Stimulated activated CD8-positive, alpha-beta memory T cell treated with anti-CD3 and anti-CD28 coated beads, Interleukin-4, amount 100 ng/mL, for 48 hours (primary cell): ENCODE measurements at places on chromosomes 6 and 20.

DNA sequence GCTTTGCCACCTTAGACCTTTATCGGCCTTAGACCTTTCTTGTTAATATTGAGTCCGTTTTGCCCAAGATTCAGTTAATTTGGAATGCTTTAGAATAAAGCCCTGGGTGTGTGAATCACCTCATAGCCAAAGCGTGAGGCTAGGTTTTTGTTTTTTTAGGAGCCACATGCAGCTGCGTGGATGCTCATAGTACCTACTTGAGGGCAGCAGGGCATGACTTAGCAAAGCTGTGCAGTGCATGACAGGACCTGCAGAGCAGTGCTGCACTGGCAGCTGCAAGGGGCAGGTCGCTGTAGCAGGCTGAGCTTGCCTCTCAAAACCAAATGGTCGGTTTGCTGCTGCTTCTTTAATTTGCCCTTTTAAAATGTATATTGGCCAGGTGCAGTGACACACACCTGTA lies 116.1 kb downstream of the JAG1 start:
- DNase-seq, result no peak

GRCh38 chr20:43492101-43492500 lies 15.4 kb upstream of the L3MBTL1 start:
- DNase-seq, result no peak

- no peak for DNase-seq
Measured at GRCh38 chr6:119183457-119183856, 105.0 kb upstream of the FAM184A start.

GRCh38 chr6:30877419-30878262 lies 6.7 kb upstream of the DDR1 start:
- DNase-seq, result peak; percentile 85

DNA sequence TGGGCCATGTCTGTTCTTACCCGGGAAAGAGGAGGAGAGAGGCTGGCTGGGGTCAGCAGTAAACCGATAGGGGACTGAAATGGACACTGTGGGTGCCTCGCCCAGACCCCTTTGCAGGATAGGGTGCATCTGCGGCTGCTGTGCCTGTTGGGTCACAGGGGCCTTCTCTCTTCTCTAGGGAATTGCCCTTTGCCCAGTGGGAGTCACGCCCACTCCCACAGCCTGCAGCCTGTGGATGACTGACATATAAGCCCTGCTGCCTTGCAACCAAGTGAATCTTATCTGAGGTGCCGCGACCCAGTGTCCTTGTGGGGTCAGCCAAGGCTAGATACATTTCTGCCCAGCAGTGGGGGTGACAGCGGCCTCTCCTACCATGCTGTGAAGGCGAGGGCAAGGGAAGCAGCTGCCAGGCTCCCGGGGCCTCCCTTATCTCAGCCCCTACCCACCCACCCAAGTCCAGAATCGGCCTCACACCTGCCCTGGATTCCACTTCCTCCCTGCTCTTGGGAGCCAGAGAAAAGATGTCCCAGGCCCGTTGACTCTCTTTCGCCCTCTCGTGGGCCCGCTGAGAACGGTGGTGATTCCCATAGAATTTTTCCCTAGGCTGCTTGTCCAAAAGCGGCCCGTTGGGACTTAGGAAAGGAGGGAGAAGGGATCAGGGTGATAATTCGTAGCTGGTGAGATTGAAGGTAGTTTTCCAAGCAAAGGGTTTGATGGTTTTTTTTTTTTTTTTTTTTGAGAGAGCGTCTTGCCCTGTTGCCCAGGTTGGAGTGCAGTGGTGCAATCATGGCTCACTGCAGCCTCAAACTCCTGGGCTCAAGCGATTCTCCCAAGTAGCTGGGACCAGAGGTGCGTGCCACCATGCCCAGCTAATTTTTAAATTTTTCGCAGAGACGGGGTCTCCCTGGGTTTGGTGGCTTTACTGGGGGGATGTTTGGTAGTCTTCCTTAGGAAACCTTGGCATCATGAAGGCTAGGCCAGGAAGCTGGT lies 76.4 kb upstream of the RNF24 start:
- peak; percentile 74 for DNase-seq

DNA sequence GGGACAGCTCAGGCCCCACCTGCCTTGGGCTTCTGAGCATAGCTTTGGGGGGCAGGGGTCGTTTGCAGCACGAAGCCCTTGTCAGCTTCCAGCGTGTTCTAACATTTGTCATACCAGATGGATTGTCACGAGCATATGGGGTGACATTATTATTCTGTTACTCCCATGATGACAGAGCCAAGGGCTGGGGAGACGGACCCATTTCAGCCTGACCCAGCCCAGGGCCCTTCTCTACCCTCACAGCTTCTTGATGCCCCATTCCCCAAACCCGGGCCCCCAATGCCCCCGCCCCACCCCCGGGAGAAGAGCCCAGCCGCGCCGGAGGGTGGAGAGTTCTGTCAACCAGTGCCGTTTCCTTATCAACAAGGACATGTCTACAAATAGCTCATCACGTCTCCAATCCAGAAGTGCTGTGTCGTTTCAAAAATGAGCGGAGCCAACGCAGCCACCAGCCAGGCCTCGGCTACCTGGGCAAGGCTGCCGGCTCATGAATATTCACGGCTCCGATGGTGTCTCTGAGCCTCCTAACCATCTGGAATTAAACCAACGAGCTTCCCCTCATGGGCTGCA lies 9.6 kb upstream of the CHRNA4 start:
- no peak for DNase-seq

GRCh38 chr20:31803552-31804291 lies 15.4 kb upstream of the MYLK2 start:
- DNase-seq, result no peak

DNA sequence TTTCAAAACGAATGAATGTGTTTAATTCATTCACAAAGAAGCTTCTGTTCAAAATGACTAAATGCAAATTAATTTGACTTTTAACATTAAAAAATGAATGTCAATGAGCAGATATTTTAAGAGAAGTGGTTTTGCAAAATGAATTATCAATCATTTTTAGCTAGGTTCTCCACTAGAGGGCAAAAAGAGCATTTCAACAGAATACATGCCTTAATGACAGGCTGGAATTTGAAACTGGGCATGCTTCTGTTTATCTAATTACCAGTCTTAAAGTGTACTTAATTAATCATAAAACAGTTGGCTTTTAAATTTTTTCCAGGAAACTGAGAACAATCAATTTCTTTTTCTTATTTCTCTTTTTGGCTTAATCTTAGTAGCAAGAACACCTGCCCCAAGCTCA lies 63.8 kb upstream of the TINAG start:
- DNase-seq, result no peak

DNA sequence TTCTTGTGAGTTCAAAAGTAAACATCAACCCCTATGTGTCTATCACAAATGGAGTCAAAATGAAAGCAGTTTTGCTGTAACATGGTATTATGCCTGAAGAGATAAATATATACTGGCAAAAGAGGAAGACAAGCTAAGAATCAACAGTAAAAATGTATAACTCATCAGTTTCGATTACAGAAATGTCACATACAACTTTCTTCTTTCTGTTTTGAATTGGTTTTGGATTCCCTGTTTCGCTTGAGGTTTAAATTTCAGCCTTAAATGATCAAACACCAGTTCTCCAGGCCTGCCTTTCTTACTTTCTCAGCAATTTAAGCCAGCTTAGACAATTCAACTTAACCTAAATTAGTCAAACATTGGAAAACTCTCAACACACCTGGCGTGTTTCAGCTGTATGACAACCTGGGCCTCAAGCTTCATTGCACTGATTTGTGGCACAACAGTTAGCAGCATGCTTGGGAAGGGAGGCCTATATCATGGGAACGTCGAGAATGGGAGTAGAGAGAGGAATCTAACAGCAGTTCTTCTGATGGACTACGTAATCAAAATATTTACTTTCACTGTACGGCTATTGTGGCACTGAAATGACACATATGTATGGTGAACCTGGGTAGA lies 51.9 kb upstream of the MARCKS start:
- DNase-seq, result no peak

- no peak for DNase-seq
Measured at GRCh38 chr6:143608906-143609305, 68.9 kb upstream of the PHACTR2 start.

- DNase-seq, result no peak
Measured at GRCh38 chr6:107611094-107611810, 121.3 kb downstream of the SOBP start.

DNA sequence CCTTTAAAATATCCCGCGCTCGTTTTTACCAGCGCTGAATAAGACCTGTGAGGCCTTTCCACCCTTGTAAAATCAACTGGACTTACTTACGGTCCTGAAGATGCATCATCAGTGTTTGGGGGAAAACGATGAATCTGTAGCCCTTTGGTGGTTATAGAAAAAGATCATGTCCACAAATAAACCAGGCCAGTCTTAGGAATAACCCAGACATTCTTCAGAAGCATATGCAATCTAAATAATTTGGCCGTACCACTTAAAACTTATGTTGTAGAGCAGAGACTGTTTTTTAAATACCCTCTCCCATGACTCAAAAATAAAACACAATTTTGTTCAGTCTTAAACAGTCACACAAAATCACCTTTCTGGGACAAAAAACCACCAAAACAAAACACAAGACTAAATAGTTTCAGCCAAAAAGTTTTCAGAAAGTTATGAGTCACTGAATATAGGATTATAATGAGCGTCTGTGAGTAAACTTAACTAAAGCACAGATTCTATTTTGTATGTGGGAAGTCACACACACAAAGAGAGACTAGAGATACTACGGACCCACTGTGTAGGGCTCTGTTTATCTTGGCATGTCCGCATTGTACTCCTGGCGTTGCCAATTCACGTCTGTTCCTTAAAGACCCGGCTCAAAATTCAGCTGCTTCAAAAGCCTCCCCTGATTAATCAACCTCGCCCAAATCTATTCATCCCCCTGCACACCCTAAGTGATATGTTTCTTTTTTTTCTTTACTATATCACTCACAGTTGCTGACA lies 26.5 kb upstream of the SMOC2 start:
- no peak for DNase-seq

DNA sequence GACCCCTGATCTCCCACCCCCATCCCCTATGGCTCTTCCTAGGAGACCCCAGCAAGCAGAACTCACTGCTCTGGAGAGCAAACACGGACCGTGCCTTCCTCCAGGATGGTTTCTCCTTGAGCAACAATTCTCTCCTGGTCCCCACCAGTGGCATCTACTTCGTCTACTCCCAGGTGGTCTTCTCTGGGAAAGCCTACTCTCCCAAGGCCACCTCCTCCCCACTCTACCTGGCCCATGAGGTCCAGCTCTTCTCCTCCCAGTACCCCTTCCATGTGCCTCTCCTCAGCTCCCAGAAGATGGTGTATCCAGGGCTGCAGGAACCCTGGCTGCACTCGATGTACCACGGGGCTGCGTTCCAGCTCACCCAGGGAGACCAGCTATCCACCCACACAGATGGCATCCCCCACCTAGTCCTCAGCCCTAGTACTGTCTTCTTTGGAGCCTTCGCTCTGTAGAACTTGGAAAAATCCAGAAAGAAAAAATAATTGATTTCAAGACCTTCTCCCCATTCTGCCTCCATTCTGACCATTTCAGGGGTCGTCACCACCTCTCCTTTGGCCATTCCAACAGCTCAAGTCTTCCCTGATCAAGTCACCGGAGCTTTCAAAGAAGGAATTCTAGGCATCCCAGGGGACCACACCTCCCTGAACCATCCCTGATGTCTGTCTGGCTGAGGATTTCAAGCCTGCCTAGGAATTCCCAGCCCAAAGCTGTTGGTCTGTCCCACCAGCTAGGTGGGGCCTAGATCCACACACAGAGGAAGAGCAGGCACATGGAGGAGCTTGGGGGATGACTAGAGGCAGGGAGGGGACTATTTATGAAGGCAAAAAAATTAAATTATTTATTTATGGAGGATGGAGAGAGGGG lies 1.4 kb downstream of the LTA start:
- DNase-seq, result peak; percentile 55

- DNase-seq, result no peak
Measured at GRCh38 chr20:32664012-32664677, 9.6 kb downstream of the C20orf203 start.

GRCh38 chr6:127102299-127102698 lies 16.2 kb upstream of the RSPO3 start:
- no peak for DNase-seq
